ENCODE measurements at places on chromosomes 1 and 21. TPM values are rescaled to one million over a fixed set of nuclear protein-coding genes. Genes with fewer than 3 reads are reported as not detected.

DNA sequence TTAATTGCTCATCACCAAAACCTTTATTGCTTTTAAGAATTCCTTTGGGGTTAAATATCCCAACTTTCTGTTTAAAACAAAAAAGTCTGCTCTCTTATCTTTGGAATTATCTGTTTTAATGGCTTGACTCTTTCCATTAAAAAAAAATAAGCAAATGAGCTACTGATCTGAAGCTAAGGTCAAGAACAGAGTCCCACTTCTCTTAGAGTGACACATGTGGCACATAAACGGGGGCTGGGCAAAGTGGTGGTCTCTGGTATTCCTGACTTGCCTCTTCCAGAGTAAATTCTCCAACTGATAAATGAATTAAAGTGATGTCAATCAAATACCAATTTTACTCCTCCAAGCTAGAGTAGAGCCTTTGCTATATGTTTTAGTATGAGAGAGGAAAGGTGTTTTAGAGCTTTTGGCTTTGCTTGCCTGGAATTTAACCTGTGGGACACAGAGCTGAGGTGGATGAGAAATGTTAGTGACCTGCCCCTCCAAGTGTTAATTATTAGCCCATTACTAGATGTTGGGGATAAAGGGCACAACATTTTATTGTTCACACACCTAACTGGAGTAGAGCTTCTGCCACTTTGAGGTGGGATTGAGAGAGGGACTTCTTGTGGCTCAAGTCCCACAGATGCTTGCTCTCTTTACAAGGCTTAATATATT lies 864.0 kb downstream of the LRRIQ3 start:
- no peak for DNase-seq

DNA sequence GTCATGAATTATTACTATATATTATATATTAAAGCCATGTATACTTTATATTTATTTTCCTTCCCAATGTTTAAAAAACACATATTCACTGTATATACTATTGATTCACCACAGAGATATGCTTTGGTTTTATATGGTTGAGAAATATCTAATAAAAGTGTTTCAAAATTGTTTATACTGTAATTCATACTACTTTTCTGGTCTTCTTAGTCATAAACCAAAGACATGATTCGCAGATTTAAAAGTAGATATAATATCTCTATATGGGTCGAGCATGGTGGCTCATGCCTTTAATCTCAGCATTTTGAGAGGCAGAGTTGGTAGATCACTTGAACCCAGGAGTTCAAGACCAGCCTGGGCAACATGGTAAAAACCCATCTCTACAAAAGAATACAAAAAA lies 738.4 kb downstream of the USP25 start:
- no peak for DNase-seq

NTMT2 gene
- total RNA-seq = not detected

DNA sequence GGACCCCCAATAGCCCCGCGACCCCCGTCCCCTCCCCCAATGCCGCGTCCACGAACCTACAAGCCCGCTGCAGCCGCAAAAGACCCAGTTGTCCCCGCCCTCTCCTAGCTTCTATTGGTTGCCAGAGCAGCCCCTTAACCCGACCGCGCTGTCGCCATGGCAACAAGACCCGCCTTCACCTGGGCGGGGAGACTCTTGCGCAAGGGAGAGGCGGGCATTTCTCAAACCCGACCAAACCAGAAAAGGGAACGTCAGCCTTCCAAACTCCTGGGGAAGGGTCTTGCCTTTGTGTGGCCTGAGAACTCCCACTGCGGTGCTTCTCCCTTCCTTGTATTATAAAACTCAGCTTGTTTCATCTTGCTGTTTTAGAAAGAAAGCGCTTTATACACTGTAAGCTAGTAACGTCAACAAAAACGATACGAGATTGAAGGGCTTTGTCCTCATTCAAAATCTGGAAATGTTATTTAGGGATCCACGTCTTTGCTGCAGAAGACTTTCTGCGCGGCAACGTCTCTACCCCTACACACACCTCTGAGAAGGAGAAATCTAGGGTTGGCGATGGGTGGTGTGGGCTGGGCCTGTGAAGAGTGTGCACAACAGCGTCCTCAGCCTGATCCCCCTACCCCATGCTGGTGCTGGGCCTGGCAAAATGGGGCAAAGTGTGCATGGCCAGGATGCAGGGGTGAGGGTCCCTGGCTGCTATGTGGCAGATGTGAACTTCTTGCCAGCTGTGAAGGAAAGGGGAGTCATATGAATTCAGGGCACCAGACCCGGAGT lies at the start of gene TMEM9:
TMEM9 (minus strand) TSS at position 86 of the 777 bp plus-strand sequence. CDS start 551 bp downstream, outside the sequence.
- peak; percentile 100 for DNase-seq

WDR64 gene
- total RNA-seq = 0.14 TPM

- no peak for DNase-seq
These were observed 54.4 kb upstream of the ADARB1 start for GRCh38 chr21:45019887-45020537.

IVL gene
- total RNA-seq = not detected

AGO4 gene
- 3.1 TPM for total RNA-seq

- no peak for DNase-seq
These were observed 50.3 kb downstream of the SLX9 start for GRCh38 chr21:44989943-44990780.

GRCh38 chr1:63773815-63774616 lies at the start of gene ROR1:
Gene ROR1, plus strand, starts transcription at chr1:63774017.
- no peak for DNase-seq

DNA sequence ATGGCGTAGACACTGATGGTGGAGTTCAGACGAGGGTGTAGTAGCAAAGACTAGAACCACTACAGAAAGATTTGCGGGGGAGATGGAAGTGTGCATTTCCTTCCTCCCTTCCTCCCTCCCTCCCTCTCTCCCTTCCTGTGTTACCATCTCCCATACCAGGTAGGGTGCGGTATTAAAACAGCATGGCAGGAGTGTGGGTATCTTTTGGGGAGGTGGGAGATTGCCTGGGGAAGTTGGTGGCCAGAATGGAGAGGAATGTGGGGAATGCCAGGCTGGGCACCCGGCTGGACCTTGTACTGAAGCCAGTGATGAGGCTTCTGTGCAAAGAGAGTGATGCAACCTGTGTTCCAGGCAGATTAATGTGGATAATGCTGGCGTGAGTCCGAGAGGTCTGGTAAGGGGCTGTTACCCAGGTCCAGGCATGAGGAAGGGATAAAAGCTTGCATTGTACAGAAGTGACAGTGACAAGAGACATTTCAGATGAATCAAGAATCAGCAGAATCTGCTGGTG lies 30.3 kb upstream of the PPP2R5A start:
- no peak for DNase-seq

GRCh38 chr1:203325418-203326091 lies 20.2 kb downstream of the BTG2 start:
- no peak for DNase-seq

GRCh38 chr1:244371242-244372141 lies 80.2 kb downstream of the ADSS2 start:
- no peak for DNase-seq

DNA sequence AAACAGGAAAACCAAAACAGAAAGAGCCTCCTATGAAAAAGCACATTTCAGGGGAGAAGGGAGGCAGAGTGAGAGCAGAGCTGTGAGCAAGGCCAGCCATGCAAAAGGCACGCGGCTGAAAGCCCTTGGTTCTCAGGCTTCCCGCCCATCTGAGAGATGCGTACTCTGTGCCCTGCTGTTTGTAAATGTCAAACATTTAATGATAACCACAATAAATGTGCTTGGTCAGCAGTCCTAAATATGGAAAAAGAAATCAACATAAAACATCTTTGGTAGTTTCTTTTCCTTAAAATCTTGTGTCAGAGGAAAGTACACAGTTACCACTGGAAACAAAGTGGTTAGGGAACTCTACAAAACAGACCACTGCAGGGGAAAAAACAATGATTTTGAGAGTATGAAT lies 283.1 kb downstream of the DSCAM start:
- DNase-seq = no peak

DNA sequence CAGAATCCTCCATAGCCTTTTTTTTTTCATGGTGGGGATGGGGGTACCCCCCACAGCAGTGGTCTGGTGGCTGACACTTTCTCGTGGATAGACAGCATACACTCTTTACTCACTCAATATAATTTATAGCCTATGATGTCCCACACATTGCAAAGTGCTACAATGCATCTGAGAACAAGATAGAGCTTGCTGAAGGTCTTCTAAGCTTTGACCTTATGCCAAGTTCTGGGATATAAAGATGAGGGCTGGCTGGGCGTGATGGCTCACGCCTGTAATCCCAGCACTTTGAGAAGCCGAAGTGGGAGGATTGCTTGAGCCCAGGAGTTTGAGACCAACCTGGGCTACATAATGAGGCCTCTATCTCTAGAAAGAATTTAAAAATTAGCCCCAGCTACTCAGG lies 78.0 kb downstream of the MPZL1 start:
- DNase-seq = no peak

- DNase-seq = no peak
These were observed 83.4 kb downstream of the UROD start for GRCh38 chr1:45095450-45095849.

GRCh38 chr1:200733907-200734306 lies 4.8 kb upstream of the CAMSAP2 start:
- no peak for DNase-seq

CD34 gene
- total RNA-seq = 0.20 TPM

DNA sequence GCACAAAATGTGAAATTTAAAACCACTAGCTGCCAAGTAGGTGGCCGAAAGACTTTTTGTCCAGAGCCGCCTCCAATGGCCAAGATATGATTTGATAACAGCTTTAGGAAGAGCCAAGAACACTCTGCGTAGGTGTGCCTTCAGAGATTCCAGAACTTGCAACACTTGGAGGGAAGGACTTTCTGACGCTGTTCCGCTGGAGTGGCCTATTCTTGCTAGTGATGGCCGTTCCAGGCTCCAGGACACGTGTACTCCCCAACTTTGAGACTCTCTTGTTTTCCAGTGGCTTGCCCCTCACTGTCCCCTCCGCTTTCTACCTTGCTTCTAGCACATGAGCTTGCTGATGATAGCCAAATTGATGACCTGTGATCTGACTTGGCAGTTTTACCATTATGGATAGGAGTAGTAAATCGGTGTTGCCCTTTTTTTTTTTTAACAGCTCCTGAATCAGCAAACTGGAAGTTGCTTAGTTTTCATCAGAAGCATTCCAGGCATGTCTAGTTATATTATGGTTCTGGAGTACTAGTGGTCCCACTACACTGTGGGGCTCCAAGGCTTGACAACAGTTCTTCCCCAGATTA lies 1.0 kb downstream of the PRDX6 start:
- no peak for DNase-seq

DNA sequence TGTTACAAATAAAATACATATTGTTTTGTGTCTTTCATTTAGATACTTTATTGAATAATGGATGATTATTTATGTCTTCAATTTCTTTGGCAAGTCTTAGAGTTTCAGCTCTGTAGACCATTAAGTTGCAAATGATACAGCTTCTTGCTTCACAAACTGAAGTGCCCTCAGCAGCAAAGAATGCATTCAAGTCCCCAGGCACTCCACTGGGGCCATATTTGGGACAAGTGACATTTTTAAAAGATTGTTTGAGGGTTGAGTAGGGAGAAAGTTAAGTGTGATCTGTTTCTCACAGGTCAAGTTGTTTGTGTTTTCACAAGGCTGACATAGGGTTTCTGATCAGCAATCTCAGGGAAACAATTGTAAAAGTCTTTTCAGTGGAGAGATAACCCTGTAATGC lies 400.7 kb downstream of the PLA2G4A start:
- no peak for DNase-seq

DNA sequence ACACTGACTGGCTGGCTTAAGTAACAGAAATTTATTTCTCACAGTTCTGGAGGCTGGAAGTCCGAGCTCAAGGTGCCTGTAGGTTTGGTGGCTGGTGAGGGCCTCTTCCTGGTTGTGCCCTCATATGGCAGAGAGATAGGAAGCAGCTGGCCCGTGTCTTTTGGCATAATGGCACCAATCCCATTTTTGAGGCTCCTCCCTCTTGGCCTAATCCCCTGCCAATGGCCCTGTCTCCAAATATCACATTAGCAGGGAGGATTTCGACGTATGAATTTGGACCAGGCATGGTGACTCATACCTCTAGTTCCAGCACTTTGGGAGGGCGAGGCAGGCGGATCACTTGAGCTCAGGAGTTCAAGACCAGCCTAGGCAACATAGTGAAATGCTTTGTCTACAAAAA lies 37.4 kb downstream of the AGPAT3 start:
- no peak for DNase-seq

DNA sequence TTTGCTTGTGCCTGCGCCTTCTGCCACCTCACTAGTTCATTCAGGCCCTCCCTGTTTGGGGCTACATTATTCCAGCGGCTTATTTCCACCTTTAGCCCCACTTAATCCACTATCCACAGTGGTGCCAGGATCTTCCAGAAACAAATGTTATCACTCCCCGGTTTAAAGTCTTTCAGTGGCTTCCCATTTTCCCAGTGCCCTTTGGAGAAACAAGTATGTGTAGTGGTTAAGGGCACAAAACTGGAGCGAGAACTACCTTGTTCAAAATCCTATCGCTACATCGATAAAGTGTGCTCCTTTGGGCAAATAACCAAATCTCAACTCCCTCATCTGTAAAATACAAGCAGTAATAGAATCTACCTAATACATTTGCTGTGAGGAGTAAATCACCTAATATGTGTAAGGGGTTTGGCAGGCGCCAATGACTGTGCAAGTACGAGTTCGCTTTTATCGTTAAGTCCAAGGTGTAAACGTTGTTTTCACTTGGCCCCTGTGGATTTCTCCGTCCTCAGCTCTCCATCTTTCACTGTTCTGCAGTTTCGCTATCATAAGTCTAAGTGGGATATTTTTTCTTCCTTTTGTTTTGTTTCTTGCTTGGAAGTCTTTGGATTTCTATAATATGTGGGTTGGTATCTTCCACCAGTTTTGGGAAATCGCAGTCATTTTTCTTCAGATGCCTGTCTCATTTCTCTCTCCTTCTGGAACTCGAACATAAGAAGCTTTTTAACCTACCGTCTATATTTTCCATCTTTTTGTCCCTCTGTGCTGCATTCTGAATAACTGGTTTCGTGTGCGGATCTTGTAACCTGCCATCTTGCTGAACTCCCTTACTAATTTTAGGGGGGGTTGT lies 844 bp upstream of the MEAF6 start:
- DNase-seq = no peak

COL9A2 gene
- 2.5 TPM for total RNA-seq

DNA sequence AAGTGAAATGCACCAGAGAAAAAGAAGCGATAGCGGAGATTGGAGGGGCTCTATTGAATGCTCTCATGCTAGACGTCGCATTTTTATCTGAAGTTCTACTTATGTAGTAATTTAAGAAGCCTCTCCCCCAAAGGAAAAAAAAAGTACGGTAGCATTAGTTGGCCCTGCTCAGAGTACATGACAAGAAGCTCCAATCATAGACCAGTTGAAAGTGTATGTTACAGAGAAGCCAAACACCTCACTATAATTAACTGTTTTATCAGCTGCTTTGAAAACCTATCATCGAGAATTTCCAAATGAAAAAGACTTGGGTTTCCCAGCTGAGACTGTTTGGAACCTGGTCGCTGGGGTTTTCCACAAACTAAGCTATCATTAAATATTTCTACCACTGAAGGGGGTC lies 19.6 kb upstream of the OVAAL start:
- no peak for DNase-seq

- DNase-seq = no peak
These were observed 3.5 kb downstream of the PPP1R15B start for GRCh38 chr1:204408074-204408507.

DNA sequence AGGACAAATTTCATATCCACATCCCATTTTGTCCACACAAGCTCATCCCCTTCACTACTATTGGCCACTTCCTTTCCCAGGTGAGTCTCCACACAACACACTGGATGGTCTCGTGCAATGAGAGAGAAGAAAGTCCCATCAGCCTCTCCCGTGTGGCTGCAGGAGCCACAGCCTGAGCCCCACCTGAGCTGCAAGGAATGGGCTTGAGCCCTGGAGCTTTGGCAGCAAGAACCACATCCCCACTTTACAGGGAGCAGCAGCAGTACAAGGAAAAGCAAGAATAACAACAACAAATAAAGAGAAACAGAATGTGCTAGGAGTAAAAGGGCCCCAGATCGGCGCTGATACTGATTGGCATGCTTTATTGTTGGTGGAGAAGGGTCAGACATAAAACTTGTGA lies 117.7 kb downstream of the TPTE start:
- DNase-seq = no peak

Data from activated T-cell treated with anti-CD3 and anti-CD28 coated beads, Interleukin-2, amount 50 U/mL, for 4 hours (primary cell).